Suppressor macrophage treated with lipopolysaccharide for 1 hour (primary cell): ENCODE measurements at places on chromosomes 3 and 15.

GRCh38 chr15:57865294-57865693 lies 158.8 kb downstream of the POLR2M start:
- no peak for DNase-seq

- DNase-seq: peak; percentile 0
Measured at GRCh38 chr3:27022096-27022761, 347.0 kb downstream of the NEK10 start.

GRCh38 chr3:34198309-34198708 lies 399.9 kb downstream of the PDCD6IP start:
- no peak for DNase-seq

DNA sequence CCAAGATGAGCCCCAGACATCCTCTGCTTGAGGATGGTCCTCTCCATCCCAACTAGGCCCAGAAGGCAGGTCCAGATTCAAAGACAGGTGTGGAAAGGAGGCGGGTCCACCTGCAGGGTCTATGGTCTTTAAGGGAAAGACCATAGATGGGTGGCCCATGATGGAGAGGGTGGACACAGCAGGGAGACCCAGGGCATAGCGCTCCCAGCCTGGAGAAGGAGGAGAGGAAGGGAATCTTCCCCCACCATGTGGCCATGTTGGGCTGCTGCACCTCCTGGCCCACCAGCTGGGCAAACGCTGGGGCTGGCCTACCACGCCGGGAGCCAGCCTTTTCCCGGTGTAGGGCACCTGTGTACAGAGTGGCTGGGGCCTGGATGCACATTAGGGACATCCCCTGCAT lies 265.2 kb upstream of the TLE3 start:
- DNase-seq: peak; percentile 60

GRCh38 chr3:131020122-131020693 lies 6.4 kb downstream of the ASTE1 start:
- DNase-seq: peak; percentile 82

DNA sequence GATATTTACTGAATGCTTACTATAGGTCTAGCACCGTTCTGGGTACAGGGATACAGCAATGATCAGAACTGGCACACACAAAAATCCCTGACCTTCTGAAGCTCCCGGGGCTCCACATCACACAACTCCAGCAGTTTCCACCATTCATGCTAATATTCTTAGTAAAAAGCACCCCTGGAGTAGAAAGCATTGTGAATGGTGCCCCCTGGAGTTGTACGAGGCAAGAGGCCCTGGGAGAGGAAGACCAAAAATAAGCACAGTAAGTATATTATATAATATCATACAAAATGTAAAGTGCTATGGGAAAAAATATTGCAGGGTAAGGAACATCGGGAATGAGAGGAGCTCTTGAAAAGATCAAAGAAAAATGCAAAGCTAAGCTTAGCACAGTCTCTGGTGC lies 790 bp upstream of the SRGAP3 start:
- peak; percentile 25 for DNase-seq

DNA sequence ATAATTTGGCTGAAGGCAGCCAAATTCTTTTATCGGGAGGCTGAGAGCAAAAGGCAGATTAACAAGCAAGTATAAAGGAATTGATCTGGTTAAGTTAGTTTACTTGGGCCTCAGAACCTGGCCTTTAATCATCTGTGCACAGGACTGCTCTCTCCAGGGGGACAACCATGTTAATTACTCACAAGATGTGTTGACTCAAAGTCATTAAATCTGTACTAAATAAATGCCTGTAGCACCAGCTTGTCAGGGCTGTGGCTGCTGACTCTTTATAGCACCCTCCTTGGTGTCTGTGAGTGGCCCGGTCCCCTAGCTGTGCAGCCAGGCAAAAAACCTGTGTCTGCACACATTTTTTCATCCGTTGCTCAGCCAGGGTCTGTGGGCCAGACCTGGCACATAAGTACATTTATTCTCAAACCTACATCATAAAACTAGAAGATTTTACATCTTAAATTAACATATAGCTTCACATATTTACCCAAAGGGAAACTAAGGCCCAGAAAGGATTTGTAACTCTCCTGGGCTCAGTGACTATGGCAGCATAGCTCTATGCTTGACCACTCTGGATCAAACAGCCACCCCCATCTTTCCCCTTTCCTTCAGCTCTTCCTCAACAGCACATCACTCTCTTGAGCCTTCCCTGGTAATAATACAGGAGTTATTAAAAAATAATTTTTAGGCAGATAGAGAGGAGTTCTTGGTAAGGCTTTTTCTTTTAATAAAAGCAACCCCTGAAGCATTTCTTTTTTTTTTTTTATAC lies 51.4 kb downstream of the NCEH1 start:
- no peak for DNase-seq

DNA sequence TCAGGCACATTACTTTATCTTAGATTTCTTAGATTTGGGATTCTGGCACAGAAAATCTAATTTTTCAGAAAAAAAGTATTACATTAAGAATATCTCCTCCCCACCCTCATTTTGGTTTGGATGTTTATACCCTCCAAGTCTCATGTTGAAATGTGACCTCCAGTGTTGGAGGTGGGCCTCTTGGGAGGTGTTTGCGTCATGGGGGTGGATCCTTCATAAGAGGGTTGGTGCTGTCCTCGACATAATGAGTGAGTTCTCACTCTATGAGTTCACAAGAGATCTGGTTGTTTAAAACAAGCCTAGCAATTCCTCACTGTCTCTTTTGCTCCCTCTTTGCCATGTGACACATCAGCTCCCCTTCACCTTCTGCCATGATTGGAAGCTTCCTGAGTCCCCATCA lies 45.6 kb upstream of the WWTR1 start:
- DNase-seq: no peak

DNA sequence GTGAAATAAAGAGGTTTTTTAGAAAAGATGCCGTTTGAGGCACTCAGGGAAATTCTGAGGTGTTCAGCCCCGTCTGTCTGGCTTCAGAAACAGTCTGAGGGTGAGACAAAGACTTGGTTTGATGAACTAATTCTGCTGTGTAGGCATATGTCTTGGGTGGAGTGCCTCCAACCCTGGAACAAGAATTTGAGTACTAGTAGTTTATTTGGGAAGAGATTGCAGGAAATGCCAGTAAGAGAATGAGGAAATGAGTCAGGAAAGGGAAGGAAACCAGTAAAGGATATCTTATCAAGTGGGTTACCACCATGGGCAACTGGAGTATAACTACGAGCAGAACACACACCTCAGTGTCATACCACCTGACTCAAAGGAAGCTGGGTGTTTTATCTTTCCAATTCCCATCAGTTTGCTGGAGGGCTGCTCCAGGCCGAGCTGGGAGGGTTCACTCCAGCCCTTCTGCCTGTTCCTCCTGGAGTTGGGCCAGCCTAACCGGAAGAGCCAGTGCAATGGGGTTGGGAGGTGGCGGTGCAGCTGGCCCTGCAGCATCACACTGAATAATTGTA lies 75.3 kb downstream of the TGFBR2 start:
- DNase-seq: no peak

GRCh38 chr15:48638963-48639362 lies 6.5 kb downstream of the FBN1 start:
- no peak for DNase-seq

DNA sequence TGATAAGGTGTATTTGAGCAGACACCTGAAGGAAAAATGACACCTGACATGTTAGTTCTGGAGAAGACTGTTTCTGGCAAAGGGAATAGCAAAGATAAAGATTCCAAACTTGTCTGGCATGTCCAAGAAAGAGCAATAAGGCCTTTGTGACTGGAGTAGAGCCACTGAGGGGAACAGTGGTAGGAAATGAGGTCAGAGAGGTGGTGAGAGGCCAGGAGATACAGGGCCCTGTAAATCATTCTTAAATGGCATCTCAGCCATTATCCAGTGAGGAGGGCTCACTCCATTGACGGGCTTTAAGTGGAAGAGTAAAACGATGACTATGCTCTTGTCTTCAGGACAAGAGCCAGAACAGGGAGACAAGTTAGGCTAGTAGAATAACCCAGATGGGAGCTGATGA lies 4.5 kb downstream of the SLC49A4 start:
- DNase-seq: no peak

DNA sequence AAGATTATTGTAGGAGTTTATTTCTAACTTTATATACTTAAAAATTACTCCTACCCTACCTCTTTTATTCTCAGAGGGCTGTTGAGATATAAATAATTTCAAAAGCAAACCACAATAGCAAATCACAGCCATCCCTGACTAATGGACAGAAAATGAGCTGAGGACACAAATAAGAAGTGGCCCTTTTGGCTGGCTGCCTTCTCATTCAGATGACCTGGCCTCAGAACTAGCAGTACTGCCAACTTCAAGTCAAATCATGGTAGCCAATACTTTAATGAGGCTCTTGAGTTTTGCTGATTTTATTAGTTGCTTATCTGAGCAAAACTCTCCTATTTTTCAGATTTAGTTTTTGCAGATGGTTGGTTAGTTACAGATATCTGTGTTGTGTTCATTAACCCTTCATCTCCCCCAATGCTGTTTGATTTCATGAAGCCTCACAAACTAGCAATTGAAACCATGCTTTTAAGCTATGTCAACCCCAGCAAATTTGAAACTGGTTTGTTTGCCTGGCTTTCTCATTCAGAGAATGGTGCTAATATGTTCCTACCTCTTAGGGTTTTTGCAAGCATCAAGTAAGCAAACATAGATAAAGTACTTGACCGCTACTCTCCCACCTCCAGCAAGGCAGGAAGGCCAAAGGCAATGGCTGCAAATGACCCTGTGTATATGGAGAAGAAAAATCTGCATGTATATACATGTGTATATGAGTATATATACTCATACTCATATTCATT lies 73.4 kb upstream of the HACD2 start:
- no peak for DNase-seq
